ENCODE measurements at places on chromosomes 13 and 19.

DNA sequence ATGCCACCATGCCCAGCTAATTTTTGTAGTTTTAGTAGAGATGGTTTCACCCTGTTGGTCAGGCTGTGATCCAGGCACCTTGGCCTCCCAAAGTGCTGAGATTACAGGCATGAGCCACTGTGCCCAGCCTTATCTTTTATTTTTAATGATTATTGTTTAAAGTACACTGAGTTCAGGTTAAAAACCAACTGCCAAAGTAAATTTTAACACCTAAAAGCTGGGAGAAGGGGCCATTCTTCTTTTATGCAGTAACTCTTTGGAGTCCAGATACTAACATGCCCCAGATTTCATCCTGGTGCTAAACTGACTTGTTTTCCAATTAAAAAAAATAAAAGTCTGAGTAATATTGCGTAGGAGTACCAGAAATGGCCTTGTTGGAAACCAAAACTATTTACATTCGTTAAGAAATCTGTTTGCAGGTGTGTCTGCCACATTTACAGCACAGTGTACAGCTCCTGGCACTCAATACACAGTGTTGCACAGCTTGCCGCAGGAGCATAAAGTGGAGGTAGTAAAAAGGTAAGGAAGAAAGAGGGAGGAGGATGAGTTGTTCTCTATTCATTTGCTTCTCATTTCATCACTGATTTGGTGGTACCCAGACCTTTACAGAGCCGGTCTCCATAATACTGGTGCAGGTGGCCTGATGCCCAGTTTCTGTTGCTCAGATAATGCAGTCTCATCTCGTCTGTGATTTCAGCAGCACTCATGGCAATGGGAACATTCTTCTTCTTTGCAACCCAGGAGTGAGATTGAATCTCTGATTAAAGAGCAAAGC, 108.9 kb downstream of the PCCA start:
- H3K27me3 ChIP-seq: no peaks in the 10 kb centered on the region
- no peak for DNase-seq
- no peak overlapping the region for H3K27ac ChIP-seq

DNA sequence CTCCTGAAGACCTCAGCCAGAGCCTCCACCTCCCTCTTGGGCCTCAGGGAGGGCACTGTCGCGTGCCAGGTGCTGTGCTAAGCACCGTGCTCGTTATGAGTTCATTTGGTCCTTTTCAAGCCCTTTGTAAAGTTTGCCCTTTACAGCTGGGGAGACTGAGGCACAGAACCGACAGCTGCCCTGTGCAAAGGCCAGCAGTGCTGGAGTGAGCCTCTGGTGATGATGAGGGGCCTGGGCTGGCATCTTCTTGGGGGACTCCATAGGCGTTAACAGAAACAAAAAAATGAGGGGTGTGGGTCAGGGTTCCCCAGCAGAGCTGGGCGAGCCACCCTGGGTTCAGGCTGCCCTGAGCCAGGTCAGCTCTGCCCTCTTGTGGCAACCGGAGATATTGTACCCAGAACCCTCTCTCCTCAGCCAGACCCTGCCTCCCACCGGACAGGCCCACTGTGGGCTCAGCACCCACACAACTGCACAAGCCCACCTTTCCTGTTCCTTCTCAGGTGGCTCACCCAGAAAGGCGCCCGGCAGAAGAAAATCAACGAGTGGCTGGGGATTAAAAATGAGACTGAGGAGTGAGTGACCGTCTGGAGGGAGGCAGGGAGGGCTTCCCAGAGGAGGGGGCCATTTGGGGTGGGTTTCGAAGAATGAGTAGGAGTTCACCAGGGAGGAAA, 5.5 kb upstream of the IFI30 start:
- H3K4me3 ChIP-seq: peak overlapping the region; percentile 83
- peak; percentile 63 for DNase-seq
- no peaks in the 10 kb centered on the region for H3K27me3 ChIP-seq
- peaks cover 41% of the 10 kb centered on the region for H3K4me1 ChIP-seq
- H3K27ac ChIP-seq: peak overlapping the region; percentile 99
- peaks cover 15% of the 10 kb centered on the region for H3K36me3 ChIP-seq

DNA sequence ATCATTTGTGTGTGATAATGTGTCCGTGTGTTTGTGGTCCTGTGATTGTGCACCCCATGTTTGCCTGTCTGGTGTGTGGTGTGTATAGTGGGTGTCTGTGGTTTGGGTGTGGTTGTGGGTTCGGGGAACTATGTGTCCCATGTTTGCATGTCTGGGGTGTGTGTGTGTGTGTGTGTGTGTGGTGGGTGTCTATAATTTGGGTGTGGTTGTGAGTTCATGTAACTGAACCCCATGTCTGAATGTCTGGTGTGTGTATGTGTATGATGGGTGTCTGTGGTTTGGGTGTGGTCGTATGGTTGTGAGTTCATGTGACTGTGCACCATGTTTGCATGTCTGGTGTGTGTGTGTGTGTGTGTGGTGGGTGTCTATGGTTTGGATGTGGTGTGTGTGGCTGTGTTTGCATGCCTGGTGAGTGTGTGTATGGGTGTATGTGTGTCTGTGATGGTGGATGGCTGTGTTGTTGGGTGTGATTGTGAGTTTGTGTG, 11.1 kb upstream of the NFIX start:
- no peaks in the 10 kb centered on the region for H3K36me3 ChIP-seq
- no peak for DNase-seq
- peaks cover 2% of the 10 kb centered on the region for H3K27me3 ChIP-seq
- H3K27ac ChIP-seq: no peak overlapping the region

DNA sequence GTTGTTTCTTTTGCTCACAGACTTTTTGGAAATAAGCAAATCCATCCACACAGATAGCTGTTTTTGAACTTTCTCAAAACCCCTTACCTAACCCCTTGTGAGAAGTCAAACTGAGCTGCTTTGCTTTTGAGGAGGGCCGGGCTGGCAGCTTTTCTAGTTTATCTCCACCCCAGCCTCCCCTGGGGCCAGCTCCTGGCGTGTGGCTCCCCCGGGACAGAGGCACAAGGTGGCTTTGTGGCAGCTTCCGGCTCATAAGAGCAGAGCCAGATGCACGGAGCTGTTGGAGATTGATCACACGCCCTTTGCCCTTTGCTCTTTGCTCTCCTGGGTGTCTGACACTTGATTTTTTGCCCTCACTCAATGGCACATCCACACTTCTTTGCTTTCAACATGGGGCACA, 24.9 kb upstream of the RNF113B start:
- H3K4me3 ChIP-seq: no peak overlapping the region
- no peak overlapping the region for H3K27ac ChIP-seq
- peaks cover 12% of the 10 kb centered on the region for H3K27me3 ChIP-seq
- H3K36me3 ChIP-seq: peaks cover 5% of the 10 kb centered on the region

GRCh38 chr13:111156421-111156820, 41.3 kb downstream of the ARHGEF7 start:
- H3K27ac ChIP-seq: no peak overlapping the region
- peaks cover 24% of the 10 kb centered on the region for H3K4me1 ChIP-seq
- H3K4me3 ChIP-seq: no peak overlapping the region
- no peaks in the 10 kb centered on the region for H3K27me3 ChIP-seq
- peaks cover 18% of the 10 kb centered on the region for H3K36me3 ChIP-seq

- DNase-seq: no peak
- H3K27me3 ChIP-seq: peaks cover 13% of the 10 kb centered on the region
- no peak overlapping the region for H3K27ac ChIP-seq
- no peaks in the 10 kb centered on the region for H3K4me1 ChIP-seq
- no peak overlapping the region for H3K4me3 ChIP-seq
These were observed 75.1 kb upstream of the TSC22D1 start for GRCh38 chr13:44651209-44651608.

DNA sequence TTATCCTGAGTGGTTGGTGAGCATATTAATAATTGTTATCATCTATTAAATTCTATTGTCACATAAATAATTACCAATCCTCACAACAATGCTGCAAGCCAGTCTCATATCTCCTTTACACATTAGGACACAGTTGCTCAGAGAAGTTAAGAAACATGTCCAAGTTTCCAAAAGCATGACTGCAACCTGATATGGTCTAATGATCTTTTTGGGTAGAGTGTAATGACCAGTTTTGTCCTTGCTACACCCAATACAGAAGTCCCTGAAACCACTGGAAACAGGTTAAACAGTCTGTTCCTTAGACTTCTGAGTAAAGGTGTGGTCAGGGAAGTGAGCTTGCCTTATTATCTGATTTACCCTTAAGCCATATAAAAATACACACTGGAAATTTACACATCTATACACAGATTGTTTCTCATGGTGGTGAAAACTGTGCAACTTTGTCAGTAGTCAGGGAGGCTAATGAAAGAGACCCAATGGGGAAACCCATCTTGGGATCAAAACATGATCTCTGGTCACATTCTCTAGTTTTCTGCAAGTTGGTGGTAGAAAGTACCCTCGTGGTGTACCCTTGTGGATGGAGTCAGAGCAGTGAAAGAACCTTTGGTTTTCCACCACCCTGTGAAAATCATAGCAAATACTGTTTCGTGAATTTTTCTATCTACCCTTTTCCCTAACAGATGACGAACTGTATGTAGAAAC, 146.0 kb upstream of the KLF12 start:
- peaks cover 5% of the 10 kb centered on the region for H3K27me3 ChIP-seq
- peaks cover 2% of the 10 kb centered on the region for H3K4me1 ChIP-seq
- no peak for DNase-seq

DNA sequence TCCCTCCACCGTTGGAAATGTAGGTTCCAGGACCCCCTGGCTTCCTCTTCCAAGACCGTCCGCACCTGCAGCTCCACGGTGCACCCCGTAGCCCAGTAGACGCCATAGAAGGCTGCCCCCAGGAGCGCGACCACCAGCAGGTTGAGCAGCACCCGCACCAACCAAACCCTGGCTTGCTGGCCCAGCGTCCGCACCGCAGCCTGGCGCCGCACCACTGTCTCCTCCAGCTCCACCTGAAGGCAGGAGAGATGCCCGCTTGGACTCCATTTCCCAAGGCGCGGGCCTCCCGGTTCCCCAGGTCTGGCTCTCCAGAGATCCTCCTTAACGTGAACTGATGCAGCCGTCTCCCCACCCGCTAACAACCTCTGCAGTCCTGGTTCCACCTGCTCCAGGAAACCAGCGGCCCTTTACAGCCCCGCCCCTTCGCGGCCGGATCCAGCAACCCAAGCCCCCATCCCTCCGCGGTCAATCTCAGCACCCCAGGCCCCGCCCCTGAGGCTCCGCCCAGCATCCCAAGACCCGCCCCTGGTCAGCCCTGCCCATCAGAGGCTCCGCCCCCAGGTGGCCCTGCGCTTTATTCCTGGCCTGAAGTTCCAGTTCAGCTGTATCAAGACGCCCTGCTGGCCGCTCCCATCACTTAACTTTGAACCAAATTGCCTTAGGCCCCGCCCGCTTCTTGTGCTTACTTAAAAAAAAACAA, 5.0 kb upstream of the LENG1 start:
- H3K4me1 ChIP-seq: peaks cover 25% of the 10 kb centered on the region
- peaks cover 10% of the 10 kb centered on the region for H3K27me3 ChIP-seq
- no peak for DNase-seq
- H3K4me3 ChIP-seq: no peak overlapping the region
- peaks cover 2% of the 10 kb centered on the region for H3K36me3 ChIP-seq

DNA sequence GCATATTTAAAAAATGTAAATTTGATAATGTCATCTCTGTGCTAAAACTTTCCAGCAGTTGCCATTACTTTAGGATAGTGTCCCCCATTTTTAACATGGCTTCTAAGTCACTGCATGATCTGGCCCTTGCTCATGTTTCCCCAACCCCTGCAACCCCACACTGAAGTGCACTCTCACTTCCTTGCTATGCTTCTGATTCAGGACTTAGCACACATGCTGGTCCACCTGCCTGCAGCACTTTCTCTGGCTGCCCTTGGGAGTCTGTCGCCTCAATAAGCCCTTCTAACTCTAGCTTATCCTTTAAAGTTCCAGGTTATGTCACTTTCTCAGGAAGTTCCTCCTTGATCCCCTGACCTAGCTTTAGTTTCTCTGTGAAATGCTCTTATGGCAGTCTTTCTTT, 241.0 kb downstream of the POSTN start:
- no peak for DNase-seq
- H3K27ac ChIP-seq: no peak overlapping the region
- H3K4me1 ChIP-seq: no peaks in the 10 kb centered on the region
- no peaks in the 10 kb centered on the region for H3K27me3 ChIP-seq
- no peak overlapping the region for H3K4me3 ChIP-seq

- H3K4me3 ChIP-seq: peak within 1 kb of the TSS; percentile 98
- no peak for DNase-seq
- peaks cover 14% of the 10 kb centered on the region for H3K4me1 ChIP-seq
- peak within 1 kb of the TSS; percentile 81 for H3K27ac ChIP-seq
- H3K36me3 ChIP-seq: peaks cover 3% of the 10 kb centered on the region
- no peaks in the 10 kb centered on the region for H3K27me3 ChIP-seq
These were observed at the start of gene KEAP1 for GRCh38 chr19:10503002-10503789. Gene KEAP1, minus strand, starts transcription at chr19:10503356. Its CDS starts 3,323 bp downstream, at chr19:10500033.

- peaks cover 1% of the 10 kb centered on the region for H3K36me3 ChIP-seq
- H3K27me3 ChIP-seq: no peaks in the 10 kb centered on the region
- no peak for DNase-seq
- no peaks in the 10 kb centered on the region for H3K4me1 ChIP-seq
- no peak overlapping the region for H3K27ac ChIP-seq
These were observed 150.1 kb upstream of the TSC22D1 start for GRCh38 chr13:44726214-44726613.

GRCh38 chr13:101970341-101970740, 431.5 kb downstream of the FGF14 start:
- H3K36me3 ChIP-seq: no peaks in the 10 kb centered on the region
- H3K27me3 ChIP-seq: peaks cover 4% of the 10 kb centered on the region
- H3K4me1 ChIP-seq: no peaks in the 10 kb centered on the region
- no peak overlapping the region for H3K4me3 ChIP-seq
- no peak for DNase-seq

- H3K27ac ChIP-seq: peak overlapping the region; percentile 99
- H3K36me3 ChIP-seq: peaks cover 8% of the 10 kb centered on the region
- peak overlapping the region; percentile 90 for H3K4me3 ChIP-seq
- H3K4me1 ChIP-seq: peaks cover 31% of the 10 kb centered on the region
These were observed 496 bp downstream of the ZNF574 start for GRCh38 chr19:42076380-42076944.

DNA sequence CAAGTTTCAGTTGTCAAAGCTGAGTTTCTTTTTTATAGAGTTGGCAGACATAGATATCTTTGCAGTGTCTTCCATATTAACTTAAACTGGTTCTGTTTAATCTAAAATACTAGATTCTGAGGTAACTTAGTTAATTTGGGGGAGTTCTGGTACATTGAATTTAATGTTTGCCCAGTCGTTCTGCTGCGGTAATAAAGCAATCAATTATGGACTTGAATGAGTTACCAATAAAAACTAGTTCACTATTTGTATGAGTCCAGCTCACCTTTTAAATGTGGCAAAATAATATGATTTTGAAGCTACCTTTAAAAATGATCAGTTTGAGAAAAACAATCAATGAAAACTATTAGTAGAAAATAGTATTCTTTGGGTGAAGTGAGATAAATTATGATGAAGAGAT, 90.2 kb downstream of the LMO7 start:
- no peak overlapping the region for H3K27ac ChIP-seq
- H3K27me3 ChIP-seq: no peaks in the 10 kb centered on the region
- no peak overlapping the region for H3K4me3 ChIP-seq
- no peak for DNase-seq
- no peaks in the 10 kb centered on the region for H3K4me1 ChIP-seq

GRCh38 chr13:35703061-35703460, 226.6 kb upstream of the MAB21L1 start:
- H3K4me1 ChIP-seq: no peaks in the 10 kb centered on the region
- no peaks in the 10 kb centered on the region for H3K36me3 ChIP-seq
- no peak overlapping the region for H3K27ac ChIP-seq
- H3K4me3 ChIP-seq: no peak overlapping the region

Data from memory B cell (primary cell).